ENCODE measurements at places on chromosomes 5 and 9. TPM values are rescaled to one million over a fixed set of nuclear protein-coding genes. Genes with fewer than 3 reads are reported as not detected.

The BTNL3 gene
- 62.2 TPM for total RNA-seq

GRCh38 chr5:66850354-66851075 lies 254.3 kb downstream of the MAST4 start:
- DNase-seq, result no peak

GRCh38 chr5:68418201-68418600 lies 202.6 kb downstream of the PIK3R1 start:
- DNase-seq, result no peak

The HAVCR2 gene
- 5.1 TPM for total RNA-seq

The KIAA0825 gene
- total RNA-seq, result 3.1 TPM

DNA sequence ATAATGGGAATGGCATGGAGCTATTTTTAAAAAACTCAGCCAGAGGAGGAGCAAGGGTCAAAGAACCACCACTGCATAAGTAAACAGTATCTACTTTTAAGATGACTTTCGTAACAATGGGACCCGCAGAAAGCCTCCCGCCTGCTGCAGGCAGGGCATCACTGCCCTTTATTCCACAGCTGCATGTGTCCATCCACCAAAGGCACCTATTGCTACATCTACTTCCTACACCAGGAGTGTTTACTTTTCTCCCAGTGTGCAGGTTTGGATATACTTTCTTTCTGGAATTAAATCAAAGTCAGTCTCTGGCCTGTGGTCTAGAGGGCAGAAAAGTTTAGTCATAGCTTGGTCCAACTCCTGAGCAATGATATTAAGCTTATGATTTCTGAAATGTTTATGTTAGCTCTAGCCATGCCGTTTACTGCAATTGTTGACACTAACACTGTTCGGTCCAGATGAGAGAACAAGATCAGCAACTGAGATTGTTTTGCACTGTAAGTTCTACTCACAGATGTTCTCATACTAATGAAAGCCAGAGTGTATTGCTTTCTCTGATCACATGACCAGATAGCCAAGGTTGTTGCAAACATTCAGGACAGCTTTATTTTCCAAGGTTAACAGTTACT lies 391.5 kb downstream of the FGF10 start:
- DNase-seq, result no peak

The SPATA31A3 gene
- not detected for total RNA-seq

The PCDHB14 gene
- 6.1 TPM for total RNA-seq

The PPP3R2 gene
- not detected for total RNA-seq

DNA sequence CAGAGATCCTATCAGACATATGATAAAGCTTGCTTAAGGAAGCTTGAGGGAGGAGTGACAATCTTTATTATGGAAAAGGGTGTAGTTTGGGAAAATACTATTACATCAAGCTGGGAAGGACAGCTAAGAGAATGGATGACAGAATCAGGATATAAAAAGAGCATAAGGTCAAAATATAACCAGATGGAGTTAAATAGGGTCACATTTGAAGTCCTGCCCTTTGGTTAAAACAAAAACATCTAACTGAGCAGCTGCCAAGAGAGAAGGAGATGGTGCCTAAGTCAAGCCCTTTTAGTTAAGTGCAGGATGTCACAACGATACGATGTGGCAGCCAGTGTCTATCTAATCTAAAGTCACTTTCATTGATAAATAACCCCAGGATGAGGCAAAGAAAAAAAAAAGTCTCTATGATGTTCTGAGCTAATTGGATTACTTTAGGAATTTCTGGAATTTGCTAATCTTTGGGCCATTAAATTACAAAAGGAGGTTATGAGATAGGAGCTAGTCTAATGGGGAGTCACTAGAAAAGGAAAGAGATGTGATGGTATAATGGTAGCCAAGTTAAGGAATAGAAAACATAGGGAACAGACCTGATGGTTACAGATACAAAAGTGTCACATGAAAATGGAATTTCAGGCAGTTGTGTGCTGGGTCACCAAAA lies 365.2 kb downstream of the PDE4D start:
- DNase-seq, result no peak

GRCh38 chr5:113199122-113199905 lies 222.7 kb downstream of the DCP2 start:
- DNase-seq, result no peak

The NTRK2 gene
- 2.5 TPM for total RNA-seq

DNA sequence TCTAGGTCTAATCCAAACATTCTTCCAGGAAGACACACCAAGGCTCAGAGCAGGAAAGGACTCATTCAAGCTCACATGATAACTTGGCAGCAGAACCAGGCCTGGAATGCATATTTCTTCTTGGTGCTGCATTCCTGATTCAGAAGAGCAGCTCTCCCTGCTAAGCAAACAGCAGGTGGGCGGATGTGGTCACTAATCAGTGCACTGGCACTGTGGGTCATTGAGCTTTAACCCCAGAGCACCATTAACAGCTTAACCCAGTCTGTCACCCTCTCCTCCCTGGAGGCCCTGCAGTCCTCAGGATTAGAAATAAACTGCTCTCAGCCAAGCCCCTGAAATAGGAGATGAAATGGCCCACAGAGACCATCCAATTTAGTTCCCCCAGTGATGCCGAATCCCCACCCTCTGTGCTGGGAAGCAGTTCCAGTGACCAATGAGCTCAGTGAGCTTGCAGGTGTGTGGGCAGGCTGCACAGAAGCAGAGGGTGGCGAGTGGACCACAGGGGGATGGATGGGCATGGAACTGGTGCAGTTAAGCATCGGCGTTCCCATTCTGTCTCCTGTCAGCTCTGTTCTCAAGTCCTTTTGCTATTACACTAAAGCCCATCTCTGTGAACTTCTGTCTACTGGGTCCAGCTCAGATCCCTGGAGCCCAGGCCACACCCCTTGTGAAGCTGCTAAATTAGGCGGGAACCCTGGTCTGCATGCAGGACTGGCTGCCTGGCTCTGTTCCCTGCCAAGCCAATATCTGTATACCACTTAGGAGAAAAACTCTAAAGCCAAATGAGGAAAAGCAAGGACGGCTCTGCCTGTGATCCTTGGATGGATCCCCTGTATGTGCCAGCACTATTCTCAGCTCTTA lies 16.6 kb upstream of the MEGF9 start:
- DNase-seq, result no peak

- DNase-seq, result no peak
Measured at GRCh38 chr5:139665626-139666025, 17.5 kb downstream of the CXXC5 start.

The FBXL7 gene
- 21.4 TPM for total RNA-seq

DNA sequence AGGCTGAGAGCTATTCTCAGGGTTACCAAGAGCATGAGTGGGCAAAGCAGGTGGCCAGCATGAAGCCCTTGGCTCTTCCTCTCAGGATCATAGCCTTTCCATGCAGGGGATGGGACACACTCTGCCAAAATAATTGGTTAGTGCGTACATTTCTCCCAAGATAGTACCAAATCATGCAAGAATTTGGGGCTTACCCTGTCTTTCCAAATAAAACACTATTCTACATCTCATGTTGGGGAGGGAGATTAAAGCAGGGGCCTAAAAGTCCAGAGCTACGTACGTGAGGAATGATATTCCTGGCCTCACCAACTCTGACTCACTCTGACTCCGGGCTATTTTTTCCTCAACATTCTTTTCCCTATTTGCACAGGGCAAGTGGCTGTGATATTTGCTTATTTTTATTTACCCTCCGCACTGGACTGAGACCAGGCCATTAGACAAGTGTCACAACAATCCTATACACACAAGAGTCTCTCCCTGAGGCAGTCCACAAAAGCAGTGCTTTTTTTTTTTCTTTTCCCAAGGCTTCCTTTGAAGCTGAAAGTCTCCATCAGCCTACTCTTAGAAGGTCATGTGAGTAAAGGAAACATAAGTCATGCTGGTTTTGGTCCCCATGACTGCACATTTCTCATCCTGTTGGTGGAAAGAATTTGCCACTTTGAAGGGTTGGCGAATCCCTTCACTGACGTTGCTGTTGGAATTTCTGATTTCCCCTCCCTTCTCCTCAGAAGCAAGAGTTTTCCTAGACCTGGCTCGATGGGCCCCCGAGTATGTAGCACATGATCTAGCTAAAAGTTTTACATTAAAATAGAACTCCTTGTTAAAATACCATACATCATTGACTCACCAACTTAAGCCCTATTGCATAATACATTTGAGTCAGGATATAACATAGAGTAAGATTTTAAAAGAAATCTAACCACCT lies 40.0 kb downstream of the TMEM252 start:
- no peak for DNase-seq

All from mucosa of descending colon (tissue), 3 donors.